ENCODE measurements at places on chromosomes 4 and X.

DNA sequence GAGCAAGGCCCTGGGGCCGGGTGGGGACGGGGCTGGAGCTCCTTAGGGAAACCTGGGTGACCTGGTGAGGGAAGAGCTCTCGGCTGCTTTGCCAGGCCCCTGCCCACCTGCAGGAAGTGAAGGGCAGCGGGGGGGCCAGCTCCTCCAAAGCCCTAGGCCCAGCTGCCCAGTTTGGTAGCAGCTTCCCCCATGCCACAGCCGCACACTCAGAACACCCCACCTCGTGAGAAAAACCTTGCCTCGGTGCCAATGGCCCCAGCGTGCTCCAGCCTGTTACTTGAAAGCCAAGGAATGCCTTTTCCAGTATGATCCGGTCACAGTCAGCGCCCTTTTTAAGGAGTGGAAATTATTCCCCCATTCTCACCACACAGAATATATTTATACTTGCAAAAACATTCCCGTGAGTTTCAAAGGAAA is 38.3 kb downstream of the ACOX3 start:
- DNase-seq = no peak

DNA sequence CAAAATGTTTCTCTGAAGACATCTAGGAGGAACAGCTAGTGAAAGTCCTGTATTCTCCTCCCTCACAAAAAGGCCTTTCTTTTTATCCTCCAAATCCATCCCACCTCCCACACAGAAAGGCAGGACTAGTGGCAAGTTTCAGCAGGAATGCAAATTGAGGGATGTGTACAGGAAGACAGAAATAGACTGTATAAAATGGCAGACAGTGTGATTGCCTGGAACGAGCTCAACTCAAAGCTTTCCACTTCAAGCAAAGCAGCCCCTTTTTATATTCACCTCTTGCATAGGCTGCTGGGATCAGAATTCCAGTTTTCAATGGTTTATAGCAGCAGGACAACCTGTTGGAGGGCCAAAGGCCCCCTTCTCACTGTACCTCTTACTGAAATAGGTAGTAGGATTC is 57.5 kb downstream of the DCX start:
- no peak for DNase-seq

- DNase-seq = no peak
Measured at GRCh38 chrX:115960440-115961084, 210.0 kb upstream of the AGTR2 start.

- peak; percentile 7 for DNase-seq
Measured at GRCh38 chr4:160848901-160849760, 1314.7 kb downstream of the FSTL5 start.

DNA sequence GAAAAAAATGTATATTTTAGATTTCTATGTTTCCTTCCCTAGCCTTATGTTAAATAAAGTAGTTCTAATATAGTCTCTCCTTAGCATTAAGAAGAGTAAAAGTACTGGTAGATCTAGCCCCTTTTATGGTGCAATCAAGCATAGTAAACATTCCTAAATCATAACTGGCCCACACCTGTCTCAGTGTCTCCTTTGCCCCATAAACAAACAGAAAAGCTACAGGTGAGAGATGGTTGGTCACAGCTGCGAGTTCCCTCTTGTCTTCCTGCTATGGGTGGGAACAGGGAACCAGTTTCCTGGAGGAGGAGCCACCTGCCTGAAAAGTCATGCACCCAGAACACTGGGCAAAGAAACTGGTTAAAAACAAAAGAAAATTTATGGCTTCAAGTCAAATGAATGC is 16.6 kb downstream of the SOWAHB start:
- no peak for DNase-seq

DNA sequence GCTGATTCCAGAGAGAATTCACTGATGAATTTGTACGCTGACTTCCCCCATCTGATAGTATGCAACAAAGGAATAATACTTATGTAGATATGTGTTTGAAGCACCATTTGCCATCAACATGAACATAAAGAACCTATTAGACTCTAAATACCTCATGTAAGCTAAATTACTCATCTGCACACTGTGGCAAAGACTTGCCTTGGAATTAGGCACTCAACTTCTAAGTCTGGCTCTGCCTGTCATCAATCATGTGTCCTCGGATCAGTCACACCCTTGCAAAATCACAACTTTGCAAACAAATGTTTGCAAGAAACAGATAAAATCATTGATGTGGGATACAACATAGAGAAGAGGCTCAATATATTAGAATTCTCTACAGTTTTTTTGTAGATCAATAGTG is 169.9 kb upstream of the LDB2 start:
- peak; percentile 43 for DNase-seq

- DNase-seq = peak; percentile 17
Measured at GRCh38 chrX:69109706-69110105, 55.5 kb downstream of the PJA1 start.

GRCh38 chr4:74675673-74676279 is 118.5 kb downstream of the BTC start:
- DNase-seq = peak; percentile 48

- no peak for DNase-seq
Measured at GRCh38 chr4:169611157-169611556, 1.2 kb downstream of the NEK1 start.
